PC-9 (cell line): ENCODE measurements at places on chromosomes 12 and 14.
A peak's percentile ranks its signal among the peaks of the same experiment; 100 is the strongest.

- H3K4me3 ChIP-seq = no peak overlapping the region
- no peak for DNase-seq
- H3K27ac ChIP-seq = no peak overlapping the region
- peaks cover 29% of the 10 kb centered on the region for H3K27me3 ChIP-seq
- no peaks in the 10 kb centered on the region for H3K36me3 ChIP-seq
Measured at GRCh38 chr12:5433845-5434646, 2.1 kb downstream of the NTF3 start.

DNA sequence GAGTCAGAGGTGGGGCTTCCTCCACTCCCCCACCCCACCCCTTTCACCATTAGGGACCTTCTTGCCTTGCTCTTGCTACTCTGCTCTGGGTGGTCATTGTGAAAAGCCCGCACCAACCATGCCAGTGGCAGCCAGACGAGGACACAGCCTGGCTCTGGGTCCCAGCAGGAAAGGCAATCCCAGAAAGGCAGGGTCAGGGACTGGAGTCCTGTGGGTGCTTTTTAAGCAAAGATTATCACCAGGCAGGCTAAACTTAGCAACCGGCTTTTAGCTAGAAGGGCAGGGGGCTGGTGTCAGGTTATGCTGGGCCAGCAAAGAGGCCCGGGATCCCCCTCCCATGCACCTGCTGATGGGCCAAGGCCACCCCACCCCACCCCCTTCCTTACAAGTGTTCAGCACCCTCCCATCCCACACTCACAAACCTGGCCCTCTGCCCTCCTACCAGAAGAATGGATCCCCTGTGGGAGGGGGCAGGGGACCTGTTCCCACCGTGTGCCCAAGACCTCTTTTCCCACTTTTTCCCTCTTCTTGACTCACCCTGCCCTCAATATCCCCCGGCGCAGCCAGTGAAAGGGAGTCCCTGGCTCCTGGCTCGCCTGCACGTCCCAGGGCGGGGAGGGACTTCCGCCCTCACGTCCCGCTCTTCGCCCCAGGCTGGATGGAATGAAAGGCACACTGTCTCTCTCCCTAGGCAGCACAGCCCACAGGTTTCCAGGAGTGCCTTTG, 1.2 kb upstream of the GAPDH start:
- peak overlapping the region; percentile 97 for H3K4me3 ChIP-seq
- H3K4me1 ChIP-seq = peaks cover 64% of the 10 kb centered on the region
- H3K36me3 ChIP-seq = peaks cover 52% of the 10 kb centered on the region
- H3K27ac ChIP-seq = peak overlapping the region; percentile 83
- DNase-seq = peak; percentile 78
- no peaks in the 10 kb centered on the region for H3K27me3 ChIP-seq

GRCh38 chr12:3307389-3307788, 183.6 kb upstream of the PRMT8 start:
- no peaks in the 10 kb centered on the region for H3K27me3 ChIP-seq
- no peak for DNase-seq
- H3K4me1 ChIP-seq = peaks cover 48% of the 10 kb centered on the region
- no peak overlapping the region for H3K4me3 ChIP-seq

DNA sequence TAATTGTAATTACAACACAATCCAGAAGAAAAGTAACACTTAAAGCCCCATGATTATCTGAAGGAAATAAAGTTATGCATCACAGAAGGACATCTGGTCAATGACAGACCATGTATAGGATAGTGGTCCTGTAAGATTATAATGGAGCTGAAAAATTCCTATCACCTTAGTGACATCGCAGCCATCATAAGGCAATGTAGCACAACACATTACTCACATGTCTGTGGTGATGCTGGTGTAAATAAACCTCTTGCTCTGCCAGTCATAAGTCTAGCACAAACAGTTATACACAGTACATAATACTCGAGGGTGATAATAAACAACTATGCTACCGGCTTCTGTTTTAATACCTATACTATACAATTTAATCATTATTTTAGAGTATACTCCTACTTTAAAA, 11.2 kb downstream of the ATG2B start:
- H3K36me3 ChIP-seq = no peaks in the 10 kb centered on the region
- H3K4me3 ChIP-seq = no peak overlapping the region
- H3K27ac ChIP-seq = no peak overlapping the region
- H3K27me3 ChIP-seq = no peaks in the 10 kb centered on the region

DNA sequence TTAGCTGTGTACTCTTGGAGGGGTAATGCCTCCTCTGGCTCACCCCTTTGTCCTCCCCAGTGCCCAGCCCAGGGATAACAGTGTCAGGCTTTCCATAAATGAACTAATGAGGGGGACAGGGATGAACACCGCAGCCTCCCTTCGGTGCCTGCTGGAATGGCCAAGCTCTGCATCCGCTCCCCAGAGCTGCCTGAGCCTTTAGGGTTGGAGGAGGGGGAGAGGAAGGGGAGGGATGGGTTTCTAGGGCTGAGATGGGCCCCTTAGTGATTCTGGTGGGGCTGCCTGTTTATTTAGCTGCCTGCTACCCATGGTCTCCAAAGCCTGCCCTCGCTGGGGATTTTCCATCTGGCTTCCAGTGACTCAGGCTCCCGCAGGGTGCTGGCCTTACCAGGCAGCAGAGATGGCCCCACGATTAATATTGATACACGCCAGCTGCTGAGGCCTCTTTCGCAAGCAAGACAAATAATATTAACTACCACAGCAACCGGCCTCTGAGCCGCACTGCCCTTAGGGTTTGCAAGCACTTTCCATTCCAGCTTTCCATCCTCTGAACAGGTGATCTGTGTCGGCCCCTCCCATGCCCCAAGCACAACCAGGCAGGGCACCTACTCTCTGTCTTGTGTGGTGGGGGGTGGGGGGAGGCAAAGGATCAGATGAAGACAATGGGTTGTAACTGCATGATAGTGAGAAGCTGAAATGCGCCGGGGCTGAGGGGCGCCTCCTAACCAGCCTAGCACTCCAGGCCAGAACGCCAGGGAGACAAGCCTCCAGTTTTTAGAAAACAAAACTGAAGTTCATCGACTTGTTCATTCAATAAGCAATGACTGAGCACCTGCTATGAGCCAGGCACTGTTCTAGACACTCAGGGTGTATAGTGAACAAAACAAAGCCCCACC, 56.7 kb downstream of the C14orf132 start:
- no peaks in the 10 kb centered on the region for H3K27me3 ChIP-seq
- no peaks in the 10 kb centered on the region for H3K36me3 ChIP-seq
- H3K4me3 ChIP-seq = peak overlapping the region; percentile 11; the same call in 1 of the 2 replicates
- H3K4me1 ChIP-seq = peaks cover 61% of the 10 kb centered on the region
- peak overlapping the region; percentile 45 for H3K27ac ChIP-seq
- peak; percentile 94 for DNase-seq

DNA sequence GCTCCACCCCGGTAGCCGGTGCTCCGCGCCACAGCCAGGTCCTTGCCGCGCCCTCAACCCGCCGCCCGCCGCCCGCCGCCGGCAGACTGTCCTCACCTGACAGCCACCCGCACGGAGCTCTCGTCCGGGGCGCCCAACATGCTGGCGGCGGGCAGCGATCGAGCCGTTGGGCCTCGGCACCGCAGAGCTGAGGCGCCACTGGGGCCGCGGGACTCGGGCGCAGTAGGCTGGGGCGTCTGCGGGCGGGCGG, 164 bp downstream of the KIF21A start:
- no peak for DNase-seq
- no peaks in the 10 kb centered on the region for H3K27me3 ChIP-seq
- peak overlapping the region; percentile 56 for H3K27ac ChIP-seq
- no peaks in the 10 kb centered on the region for H3K36me3 ChIP-seq

GRCh38 chr12:114799574-114800487, 115.9 kb upstream of the TBX3 start:
- H3K27ac ChIP-seq = no peak overlapping the region
- no peak for DNase-seq
- H3K4me1 ChIP-seq = no peaks in the 10 kb centered on the region
- H3K36me3 ChIP-seq = no peaks in the 10 kb centered on the region
- peaks cover 10% of the 10 kb centered on the region for H3K27me3 ChIP-seq
- no peak overlapping the region for H3K4me3 ChIP-seq

- H3K27ac ChIP-seq = no peak overlapping the region
- peak overlapping the region; percentile 68 for H3K4me3 ChIP-seq
- H3K36me3 ChIP-seq = no peaks in the 10 kb centered on the region
- peaks cover 8% of the 10 kb centered on the region for H3K4me1 ChIP-seq
- DNase-seq = peak; percentile 61
Measured at GRCh38 chr12:121466794-121467637, 67.1 kb downstream of the RNF34 start.

GRCh38 chr12:38783304-38783703, 122.1 kb downstream of the CPNE8 start:
- no peaks in the 10 kb centered on the region for H3K4me1 ChIP-seq
- no peak overlapping the region for H3K4me3 ChIP-seq
- no peak for DNase-seq
- H3K36me3 ChIP-seq = no peaks in the 10 kb centered on the region
- no peak overlapping the region for H3K27ac ChIP-seq

DNA sequence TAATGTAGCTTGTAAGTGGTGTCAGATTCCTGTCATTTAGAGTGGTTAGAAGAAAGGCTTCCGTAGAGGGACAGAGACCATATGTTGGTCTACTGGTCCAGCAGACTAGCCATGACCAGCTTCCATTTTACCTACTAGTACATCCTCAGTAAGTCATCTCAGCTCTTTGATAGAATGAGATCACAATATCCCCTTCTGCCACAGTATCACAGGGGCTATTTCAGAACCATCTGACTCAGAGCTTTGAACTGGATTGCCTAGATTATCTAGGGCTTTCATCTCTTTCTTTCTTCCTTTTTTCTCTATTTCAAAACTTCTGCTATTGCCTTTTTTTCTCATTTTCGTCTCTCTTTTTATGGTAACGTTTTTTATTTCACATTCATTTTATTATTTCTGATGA, 4.7 kb downstream of the ZDHHC17 start:
- peaks cover 12% of the 10 kb centered on the region for H3K4me1 ChIP-seq
- no peak for DNase-seq
- H3K36me3 ChIP-seq = no peaks in the 10 kb centered on the region

GRCh38 chr12:48824112-48824511, 5.8 kb downstream of the CACNB3 start:
- no peaks in the 10 kb centered on the region for H3K36me3 ChIP-seq
- no peak overlapping the region for H3K27ac ChIP-seq
- no peak for DNase-seq
- H3K27me3 ChIP-seq = no peaks in the 10 kb centered on the region
- no peak overlapping the region for H3K4me3 ChIP-seq
- no peaks in the 10 kb centered on the region for H3K4me1 ChIP-seq

DNA sequence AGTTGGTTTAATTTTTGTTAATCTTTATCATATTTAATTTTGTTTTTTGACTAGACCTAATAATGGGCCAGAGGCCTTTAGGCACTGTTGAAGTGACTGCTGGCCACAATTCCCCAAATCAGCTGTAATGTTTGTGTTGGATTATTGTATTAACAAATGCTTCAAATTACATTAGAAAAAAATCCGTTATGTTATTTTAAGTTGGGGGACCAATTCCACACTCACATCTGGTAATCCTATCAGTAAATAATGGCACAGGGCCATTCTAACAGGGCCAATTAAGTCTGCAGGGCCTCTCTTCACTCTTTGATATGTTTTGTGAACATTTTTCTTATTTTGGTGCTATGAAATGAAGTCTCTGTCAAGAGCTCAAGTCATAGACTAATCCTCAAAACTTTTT, 39.6 kb downstream of the CHST11 start:
- no peaks in the 10 kb centered on the region for H3K27me3 ChIP-seq
- H3K4me1 ChIP-seq = no peaks in the 10 kb centered on the region
- H3K27ac ChIP-seq = no peak overlapping the region
- DNase-seq = no peak
- H3K4me3 ChIP-seq = no peak overlapping the region

DNA sequence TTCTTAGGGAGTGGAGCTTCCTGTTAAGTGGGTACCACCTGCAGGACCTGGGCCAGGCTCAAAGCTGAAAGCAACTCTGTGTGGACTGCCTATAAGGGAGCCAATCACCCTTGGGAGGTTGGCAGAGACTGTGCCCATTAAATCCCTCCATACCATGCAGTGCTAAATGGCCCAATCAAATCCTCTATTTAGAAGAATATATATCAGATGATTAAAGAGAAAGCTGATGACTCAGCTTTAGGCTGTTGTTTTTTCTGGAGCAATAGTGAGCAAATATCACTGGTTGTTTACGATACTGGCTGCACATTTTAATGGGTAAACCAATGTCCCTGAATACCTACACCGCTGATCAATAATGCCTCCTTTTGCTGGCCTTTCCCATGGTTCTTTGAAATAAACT, 101.3 kb downstream of the TMX1 start:
- H3K27ac ChIP-seq = peak overlapping the region; percentile 61
- H3K36me3 ChIP-seq = no peaks in the 10 kb centered on the region; the same call in 1 of the 2 replicates
- no peak for DNase-seq
- H3K27me3 ChIP-seq = no peaks in the 10 kb centered on the region
- no peak overlapping the region for H3K4me3 ChIP-seq
- peaks cover 19% of the 10 kb centered on the region for H3K4me1 ChIP-seq

- H3K4me3 ChIP-seq = peak overlapping the region; percentile 30; the same call in 1 of the 2 replicates
- no peaks in the 10 kb centered on the region for H3K36me3 ChIP-seq
- DNase-seq = peak; percentile 90
- H3K27ac ChIP-seq = peak overlapping the region; percentile 73
Measured at GRCh38 chr14:67186789-67187584, 2.3 kb upstream of the GARIN2 start.

GRCh38 chr14:89428546-89429198, 11.6 kb upstream of the FOXN3 start:
- no peak overlapping the region for H3K4me3 ChIP-seq
- no peaks in the 10 kb centered on the region for H3K4me1 ChIP-seq
- H3K27me3 ChIP-seq = peaks cover 17% of the 10 kb centered on the region; the same call in 1 of the 2 replicates

DNA sequence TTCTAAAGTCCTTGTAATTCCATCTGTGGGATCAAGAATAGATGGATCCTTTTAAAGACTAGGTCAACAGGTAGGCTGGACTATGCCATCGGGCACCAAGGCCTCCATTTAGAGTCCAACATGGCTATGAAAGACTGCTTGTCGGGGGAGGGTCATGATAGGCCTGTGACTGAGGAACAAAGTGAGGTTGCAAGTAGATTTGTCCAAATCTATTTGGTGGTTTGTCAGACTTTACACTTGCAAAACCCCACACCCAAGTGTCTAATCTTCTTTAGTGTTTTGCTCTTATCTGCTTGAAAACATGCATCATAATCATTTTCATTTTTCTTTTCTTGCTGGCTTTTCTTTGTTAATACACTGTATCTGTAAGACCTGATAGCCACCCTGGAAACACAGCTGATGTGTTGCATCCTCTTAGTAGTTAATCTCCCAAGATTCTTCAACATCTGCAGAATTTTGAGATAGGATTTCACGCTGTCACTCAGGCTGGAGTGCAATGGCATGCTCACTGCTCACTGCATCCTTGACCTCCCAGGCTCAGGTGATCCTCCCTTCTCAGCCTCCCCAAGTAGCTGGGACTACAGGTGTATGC, 50.3 kb downstream of the TDP1 start:
- no peaks in the 10 kb centered on the region for H3K27me3 ChIP-seq
- H3K36me3 ChIP-seq = no peaks in the 10 kb centered on the region
- DNase-seq = no peak
- H3K27ac ChIP-seq = no peak overlapping the region

GRCh38 chr12:53738406-53739213, 11.4 kb upstream of the CALCOCO1 start:
- DNase-seq = no peak
- no peak overlapping the region for H3K4me3 ChIP-seq
- no peaks in the 10 kb centered on the region for H3K4me1 ChIP-seq
- H3K27me3 ChIP-seq = peaks cover 28% of the 10 kb centered on the region

- no peak overlapping the region for H3K4me3 ChIP-seq
- no peak overlapping the region for H3K27ac ChIP-seq
- no peaks in the 10 kb centered on the region for H3K27me3 ChIP-seq
- H3K36me3 ChIP-seq = no peaks in the 10 kb centered on the region
- no peaks in the 10 kb centered on the region for H3K4me1 ChIP-seq
Measured at GRCh38 chr12:90036637-90037036, 328.0 kb upstream of the ATP2B1 start.

- no peak overlapping the region for H3K4me3 ChIP-seq
- DNase-seq = no peak
- no peak overlapping the region for H3K27ac ChIP-seq
- no peaks in the 10 kb centered on the region for H3K36me3 ChIP-seq
Measured at GRCh38 chr12:72472350-72472749, 200.2 kb downstream of the TRHDE start.
